Skin of body (tissue), 3 donors: ENCODE measurements at places on chromosomes 2 and 18.
A peak's percentile ranks its signal among the peaks of the same experiment; 100 is the strongest.

DNA sequence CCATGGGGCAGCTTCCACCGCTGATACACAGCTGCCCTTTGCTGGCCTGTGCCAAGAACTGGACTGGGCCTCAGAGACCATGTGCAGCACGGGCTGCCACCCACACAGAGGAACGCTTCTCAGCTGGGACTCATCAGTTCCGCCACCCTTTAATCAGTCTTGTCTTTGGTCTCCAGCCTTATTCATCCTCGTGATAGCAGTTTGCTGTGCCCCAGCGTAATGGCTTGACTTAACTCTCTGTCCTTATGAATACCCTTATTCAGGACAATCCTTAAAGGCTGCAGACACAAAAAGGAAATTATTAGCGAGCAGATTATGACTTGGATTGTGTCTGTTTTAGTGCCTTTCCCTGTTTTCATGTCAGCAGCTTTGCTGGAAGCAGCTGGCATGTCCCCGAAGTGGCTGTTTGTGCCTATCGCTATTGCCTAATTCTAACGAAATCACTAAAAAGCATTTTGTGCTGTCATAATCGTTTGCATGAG, 108.9 kb upstream of the DAPL1 start:
- peak; percentile 46 for DNase-seq

- DNase-seq: no peak
These were observed 26.4 kb downstream of the RTP5 start for GRCh38 chr2:241895712-241896641.

GRCh38 chr2:207200136-207200535, 34.4 kb upstream of the KLF7 start:
- DNase-seq: no peak

- DNase-seq: no peak
These were observed 800.1 kb downstream of the SATB2 start for GRCh38 chr2:198657512-198658121.

DNA sequence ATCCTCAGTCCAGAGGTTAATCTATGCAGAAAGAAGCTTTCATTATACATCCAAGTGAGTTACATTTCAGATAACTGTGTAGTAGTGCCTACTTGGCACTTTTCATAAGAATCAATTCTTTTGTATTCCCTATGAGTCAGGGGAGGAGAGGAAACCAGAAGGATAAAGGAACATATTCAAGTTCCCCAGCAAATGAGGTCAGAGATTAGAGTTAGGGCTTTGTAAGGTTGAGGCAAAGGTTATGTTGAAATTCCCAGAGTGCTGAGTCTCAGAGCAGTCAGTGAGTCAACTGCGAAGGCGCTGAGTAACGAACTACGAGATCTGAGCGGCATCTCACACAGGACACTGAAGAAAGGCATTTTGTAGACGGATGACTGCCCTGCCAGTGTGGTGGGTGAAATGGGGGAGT, 25.1 kb upstream of the ME2 start:
- DNase-seq: no peak

GRCh38 chr18:39350945-39351344, 1785.3 kb upstream of the CELF4 start:
- DNase-seq: no peak

DNA sequence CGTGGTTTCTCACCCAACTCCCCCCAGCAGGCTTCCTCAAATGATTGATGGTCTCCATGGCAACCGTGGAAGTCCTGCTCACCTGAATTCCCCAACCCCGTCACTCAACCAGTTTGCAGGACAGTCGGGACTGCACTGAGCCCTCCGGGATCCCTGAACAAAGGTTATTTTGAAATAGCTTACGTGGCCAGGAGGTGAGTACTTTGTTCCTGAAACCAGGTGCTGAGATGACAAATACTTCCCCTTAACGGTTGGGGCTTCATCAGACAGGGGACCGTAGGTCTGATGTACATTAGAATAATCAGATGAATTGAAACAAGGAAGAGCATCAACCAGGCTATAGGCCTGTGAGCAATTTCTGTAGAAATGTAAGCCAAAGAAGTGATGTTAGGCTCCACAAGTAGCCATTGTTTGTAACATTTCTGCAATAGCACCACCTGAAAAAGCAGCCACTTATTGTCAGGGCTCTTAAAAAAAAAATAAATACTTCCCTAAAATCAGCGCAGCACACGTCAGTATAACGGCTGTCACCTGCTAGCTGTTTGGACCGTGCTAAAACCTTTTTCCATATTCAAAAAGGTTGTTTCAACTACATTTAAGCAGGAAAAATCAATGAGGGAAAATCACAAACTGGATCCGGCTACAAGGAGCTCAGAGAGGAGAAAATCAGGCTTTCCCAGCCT, 206.4 kb upstream of the ID2 start:
- no peak for DNase-seq
